T-cell (primary cell): ENCODE measurements at places on chromosomes 6 and 20.

GRCh38 chr6:89657445-89658158, 19.1 kb upstream of the LYRM2 start:
- DNase-seq: no peak

GRCh38 chr6:130787726-130788500, 39.3 kb upstream of the SMLR1 start:
- DNase-seq: no peak

GRCh38 chr20:45629496-45630100, at the start of gene WFDC10A:
WFDC10A (plus strand) TSS chr20:45629739; CDS start chr20:45629814, 75 bp downstream.
- DNase-seq: no peak

GRCh38 chr20:48844996-48845395, 17.2 kb upstream of the PREX1 start:
- no peak for DNase-seq

DNA sequence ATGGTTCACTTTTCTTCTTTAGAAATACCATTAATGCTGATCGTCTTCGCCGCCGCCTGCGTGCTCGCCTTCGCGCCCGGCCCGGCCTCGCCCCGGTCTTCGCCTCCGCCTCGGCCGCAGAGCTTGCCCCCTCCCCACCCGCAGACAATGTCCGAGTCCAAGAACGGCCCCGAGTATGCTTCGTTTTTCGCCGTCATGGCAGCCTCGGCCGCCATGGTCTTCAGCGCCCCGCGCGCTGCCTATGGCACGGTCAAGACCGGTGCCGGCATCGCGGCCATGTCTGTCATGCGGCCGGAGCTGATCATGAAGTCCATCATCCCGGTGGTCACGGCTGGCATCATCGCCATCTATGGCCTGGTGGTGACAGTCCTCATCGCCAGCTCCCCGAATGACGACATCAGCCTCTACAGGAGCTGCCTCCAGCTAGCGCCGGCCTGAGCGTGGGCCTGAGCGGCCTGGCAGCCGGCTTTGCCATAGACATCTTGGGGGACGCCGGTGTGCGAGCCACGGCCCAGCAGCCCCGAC, 4.8 kb upstream of the PRPH2 start:
- no peak for DNase-seq

DNA sequence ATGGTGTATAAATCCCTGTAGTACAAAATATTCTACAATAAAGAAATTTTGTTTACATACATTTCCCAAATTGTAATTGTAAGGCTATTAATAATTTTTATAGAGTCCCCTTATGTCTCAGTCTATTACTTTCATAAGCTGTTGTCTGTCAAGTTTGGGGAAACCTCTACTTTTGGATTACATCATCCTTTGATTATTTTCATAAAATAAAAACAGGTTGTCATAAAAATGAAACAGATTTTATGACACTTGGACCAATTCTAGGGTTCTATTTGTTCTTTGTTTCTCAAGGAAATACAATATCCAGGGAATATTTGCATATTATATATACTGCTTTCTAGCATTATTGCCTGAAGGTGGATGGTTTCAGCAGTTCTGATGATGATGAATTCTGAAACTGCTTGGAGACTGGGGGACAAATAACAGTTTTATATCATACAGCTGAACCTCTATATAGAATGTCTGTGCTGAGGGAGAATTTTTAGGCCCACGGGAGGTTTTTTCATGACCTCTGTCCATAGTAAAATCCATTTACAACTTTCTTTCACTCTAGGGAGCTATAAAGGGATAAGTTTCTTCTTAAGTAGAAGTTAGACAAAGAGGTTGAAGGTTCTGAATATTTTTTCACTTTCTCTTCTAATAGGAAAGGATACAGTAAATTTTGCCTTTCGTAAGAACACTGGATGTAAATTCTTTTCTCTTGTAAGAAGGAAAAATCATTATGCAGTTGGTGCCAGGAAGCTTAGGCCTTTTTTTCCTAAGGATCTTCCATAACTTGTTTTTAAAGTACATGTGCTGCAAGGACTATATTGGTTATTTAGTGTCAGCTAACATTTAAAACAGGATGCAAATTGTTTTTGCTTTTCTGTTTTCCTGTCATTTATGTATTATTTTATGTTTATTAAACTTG, 58.0 kb downstream of the CD2AP start:
- no peak for DNase-seq

GRCh38 chr6:90459225-90459758, 127.6 kb downstream of the MAP3K7 start:
- DNase-seq: no peak

DNA sequence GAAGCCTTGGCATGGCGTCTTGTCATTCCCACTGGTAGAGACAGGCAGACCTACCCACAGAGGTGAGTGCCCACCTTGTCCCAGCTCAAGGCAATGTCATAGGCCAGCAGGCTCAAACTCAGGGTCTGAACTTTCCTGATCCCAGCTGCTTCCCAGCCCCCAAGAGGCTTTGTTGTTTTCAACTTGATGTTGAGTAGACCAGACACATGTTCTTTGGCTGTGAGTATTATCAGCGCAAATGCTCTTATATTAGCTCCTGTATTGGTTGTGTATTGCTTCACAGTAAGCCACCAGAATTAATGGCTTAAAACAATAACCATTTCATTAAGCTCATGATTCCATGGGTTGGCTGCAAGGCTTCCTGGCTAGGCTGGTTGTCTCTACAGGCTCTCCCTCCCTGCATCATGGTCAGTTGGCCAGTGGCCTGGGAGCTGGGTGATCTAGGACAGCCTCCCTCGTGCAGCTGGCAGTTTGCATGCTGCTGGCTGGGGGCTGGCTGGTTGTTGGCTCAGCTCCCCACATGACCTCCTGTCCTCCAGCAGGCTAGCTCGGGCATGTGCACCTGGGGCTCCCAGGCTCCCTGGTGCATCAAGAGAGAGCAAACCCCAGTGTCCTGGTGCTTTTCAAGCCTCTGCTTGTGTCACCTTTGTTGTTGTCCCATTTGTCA, 21.6 kb downstream of the TOX2 start:
- DNase-seq: no peak

GRCh38 chr20:32190616-32191415, 16.7 kb downstream of the PLAGL2 start:
- DNase-seq: no peak

DNA sequence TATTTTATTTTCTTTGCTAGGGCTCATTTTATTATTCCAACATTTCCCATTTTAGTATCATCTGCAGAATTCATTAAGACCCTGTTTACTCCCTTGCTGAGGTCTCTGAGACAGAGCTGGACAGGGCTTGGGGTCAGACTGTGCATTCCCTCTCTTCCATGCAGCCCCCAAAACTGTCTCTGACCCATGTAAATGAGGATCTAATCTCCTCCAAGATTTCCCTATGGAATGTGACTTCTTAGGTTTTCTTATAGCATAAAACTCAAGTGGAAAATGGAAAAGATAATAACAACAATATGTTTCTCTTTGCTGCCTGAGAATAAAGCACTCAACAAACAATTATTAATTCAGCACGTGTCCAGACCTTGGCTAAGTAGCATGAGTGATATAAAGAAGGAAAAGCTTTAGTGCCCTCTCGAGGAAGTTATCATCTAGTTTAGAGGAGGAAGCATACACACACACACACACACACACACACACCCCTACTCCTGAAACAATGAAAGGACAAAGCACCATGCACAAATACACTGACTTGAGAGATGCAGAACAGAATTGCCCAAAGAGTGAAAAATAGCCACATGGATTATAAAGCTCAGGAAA, 815.5 kb downstream of the BCKDHB start:
- DNase-seq: no peak

DNA sequence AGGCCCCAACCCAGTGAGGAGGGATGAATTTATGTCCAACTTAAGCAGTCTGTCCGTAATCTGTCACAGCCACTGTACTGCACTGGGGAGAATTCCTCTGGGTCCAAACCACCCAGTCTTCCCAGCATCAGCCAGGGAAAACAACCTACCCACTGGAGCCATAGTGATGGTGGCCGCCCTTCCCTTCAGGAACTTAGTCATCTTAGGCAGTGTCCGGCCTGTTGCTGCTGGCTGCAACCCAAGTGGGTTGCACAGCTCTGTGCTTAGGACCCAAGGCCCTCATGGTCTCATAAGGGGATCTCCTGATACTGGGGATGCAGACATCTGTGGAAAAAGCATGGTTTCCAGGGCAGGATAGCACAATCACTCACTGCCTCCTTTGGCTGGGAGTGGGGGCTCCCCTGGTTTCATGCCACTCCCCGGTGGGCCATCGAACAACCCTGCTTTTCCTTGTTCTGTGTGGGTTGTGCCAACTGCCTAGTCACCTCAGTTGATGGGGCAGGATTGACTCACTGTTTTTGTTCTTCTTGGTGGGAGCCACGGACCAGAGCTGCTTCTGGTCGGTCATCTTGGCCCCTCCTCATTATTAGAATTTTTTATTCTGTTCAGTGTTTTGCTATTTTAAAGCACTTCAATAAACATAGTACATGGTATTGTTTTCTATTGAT, 591.9 kb downstream of the DOK5 start:
- no peak for DNase-seq

DNA sequence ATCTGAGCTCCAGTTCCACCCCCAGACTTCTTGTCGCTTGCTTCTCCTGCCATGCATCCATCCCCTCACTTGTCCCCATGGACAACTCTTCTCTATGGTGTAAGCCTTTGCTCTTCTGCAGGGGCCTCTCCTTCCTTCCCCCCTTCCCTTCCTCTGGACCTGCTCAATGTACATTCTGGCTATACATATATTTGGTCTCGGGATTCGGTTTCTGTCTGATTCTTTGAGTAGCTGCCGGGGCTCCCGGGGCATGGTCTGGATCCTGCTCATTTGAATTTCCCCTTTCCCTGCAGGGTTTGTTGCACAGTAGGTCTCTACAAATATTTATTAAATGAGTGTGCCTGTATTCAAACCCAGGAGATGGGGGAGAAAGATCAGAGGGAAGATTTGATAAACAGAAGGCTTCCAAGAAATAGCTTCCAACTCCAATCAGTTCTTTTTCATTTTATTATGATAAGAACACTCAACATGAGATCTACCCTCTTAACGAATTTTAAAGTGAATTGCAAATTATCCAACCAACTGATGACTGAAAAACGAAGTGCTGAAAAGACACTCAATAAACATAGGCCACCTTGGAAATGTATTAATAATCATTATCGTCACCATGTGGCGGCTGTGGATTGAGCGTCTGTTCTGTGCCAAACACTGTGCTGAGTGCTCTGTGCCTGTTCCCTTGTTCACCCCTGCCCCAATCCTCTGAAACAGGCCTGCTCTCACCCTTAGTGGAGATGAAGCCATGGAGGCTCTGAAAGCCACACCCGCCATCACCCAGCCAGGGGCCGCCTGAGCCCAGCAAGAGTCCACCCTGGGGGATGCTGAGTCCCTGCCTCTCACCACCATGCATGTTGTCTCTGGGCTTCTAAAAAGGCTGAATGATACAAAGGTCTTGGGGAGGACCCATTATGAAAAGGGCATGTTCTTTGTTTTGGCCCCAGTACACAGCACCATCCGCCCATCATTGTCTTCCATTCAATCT, 34.3 kb upstream of the APCDD1L start:
- DNase-seq: no peak

DNA sequence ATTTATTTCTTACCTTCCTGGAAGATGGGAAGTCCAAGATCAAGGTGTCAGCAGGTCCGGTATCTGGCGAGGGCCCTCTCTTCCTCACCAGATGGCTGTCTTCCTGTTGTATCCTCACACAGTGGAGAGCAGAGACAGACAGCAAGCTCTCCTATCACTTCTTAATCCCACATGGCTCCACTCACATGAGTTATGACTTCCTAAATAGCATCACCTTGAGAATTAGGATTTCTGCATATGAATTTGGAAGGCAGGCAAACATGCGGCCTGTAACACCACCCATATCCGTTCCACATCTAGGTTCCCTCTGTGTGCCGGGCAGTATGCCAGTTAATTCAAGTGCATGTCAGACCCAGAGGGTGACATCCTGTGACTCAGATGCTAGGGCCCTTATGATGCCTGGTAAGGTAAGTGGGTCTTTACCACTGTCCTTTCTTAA, 2.1 kb downstream of the RAET1E start:
- peak; percentile 38 for DNase-seq

DNA sequence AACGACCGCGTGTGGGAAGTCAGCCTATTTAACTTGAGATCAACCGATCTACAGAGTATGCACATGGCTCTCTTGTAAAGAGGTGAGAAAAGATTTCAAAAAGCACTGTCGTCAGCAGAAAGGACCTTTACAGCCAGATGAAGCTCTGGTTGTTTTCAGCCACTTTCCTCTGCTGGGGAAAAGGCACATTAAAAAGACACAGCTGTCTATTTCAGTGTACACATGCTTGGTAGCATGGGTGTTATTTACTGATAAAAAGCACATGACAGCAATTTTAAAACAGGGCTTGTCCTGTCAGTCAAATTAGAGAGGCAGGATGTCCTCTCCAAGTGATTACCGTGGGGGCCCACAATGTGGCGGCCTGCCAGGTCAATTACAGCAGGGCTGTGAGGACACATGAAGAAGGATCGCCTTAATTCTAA, 188.9 kb downstream of the PRKN start:
- no peak for DNase-seq

GRCh38 chr20:58467572-58468527, 47.3 kb downstream of the APCDD1L start:
- DNase-seq: no peak

DNA sequence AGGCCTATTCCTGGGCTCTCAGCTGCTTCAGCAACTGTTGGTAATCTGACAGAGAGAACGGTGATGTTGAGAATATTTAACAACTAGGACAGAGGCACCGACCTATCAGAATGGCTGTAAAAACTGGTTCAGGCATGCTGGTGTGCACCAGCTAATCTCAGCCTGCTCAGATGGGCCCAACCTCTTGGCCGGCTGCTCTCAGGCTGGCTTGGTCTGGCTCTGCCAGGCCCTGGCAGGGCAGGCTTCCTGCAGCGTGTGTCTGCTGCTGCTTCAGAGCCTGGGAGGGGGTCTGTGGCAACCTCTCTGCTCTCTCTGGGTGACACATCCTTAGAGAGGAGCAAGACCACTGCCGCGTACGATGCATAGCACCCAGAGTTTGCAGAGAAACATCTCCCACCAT, 4.8 kb downstream of the SLC2A12 start:
- no peak for DNase-seq
